ENCODE measurements at places on chromosomes 12 and 14.

DNA sequence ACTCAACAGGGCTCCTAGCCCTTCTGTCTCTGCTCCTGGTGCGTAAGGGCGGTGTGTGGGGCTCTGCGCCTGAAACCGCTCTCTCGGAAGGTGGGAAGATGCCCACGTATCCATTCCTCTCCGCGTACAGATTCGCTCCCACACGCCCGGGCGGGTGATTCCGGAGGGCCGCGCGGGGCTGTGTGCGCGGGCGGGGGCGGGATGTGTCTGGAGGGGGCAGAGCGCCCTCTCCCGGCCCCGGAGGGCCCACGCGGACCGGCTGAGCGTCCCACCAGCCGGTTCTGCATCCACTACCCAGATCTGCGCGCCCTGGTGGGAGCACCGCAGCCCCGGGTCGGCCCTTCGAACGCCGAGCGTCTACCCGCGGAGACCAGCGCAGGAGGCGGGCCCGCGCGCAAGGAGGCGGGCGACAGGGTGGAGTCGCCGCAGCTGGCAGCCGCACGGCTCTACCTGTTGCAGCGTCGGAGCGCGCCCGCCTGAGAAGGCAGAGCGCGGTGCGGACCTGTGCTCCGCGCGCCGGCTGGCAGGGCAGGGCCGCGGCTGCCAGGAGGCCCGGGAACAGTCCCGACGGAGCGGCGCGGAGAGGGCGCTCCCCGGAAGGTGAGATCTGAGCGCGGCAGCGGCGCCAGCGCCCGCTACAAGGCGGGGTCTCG lies 1.4 kb upstream of the KCNK13 start:
- no peak overlapping the region for H3K27ac ChIP-seq
- DNase-seq, result no peak
- no peaks in the 10 kb centered on the region for H3K36me3 ChIP-seq
- H3K4me1 ChIP-seq, result peaks cover 32% of the 10 kb centered on the region
- H3K4me3 ChIP-seq, result peak overlapping the region; percentile 46
- H3K27me3 ChIP-seq, result peaks cover 85% of the 10 kb centered on the region

GRCh38 chr14:96260341-96260821 lies 4.4 kb downstream of the BDKRB1 start:
- H3K27me3 ChIP-seq, result no peaks in the 10 kb centered on the region
- H3K27ac ChIP-seq, result no peak overlapping the region
- H3K36me3 ChIP-seq, result no peaks in the 10 kb centered on the region
- no peaks in the 10 kb centered on the region for H3K4me1 ChIP-seq

GRCh38 chr14:63725786-63726460 lies 1.9 kb downstream of the SGPP1 start:
- no peak overlapping the region for H3K27ac ChIP-seq
- DNase-seq, result no peak
- H3K36me3 ChIP-seq, result no peaks in the 10 kb centered on the region
- no peaks in the 10 kb centered on the region for H3K27me3 ChIP-seq
- peak overlapping the region; percentile 96 for H3K4me3 ChIP-seq
- peaks cover 20% of the 10 kb centered on the region for H3K4me1 ChIP-seq

DNA sequence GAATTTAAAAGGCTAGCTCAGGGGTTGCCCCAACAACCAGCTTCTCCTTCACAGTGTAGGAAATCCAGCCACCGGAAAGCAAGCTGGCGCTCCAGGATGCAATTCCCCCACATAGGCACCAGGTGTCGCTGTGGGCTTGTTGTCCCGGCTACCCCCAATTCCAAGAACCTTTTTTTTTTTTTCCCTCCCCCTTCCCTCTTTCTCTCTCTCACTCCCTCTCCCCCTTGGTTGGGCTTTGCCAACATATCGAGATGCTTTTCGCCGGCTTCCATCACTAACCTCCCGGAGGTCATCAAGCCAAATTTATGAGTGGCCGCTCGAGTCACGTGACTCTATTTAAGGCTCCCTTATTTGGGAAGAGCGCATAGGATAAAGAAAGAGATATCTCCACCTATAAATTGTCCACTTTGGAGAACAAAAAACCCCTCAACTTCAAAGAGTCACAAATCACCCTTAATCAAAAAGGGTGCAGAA lies at the start of gene HOXC5:
HOXC5 (plus strand) TSS at position 424 of the 474 bp plus-strand sequence. CDS start 73 bp downstream, outside the sequence.
- no peak within 1 kb of the TSS for H3K27ac ChIP-seq
- no peaks in the 10 kb centered on the region for H3K36me3 ChIP-seq
- H3K27me3 ChIP-seq, result peaks cover 91% of the 10 kb centered on the region
- DNase-seq, result peak; percentile 79

DNA sequence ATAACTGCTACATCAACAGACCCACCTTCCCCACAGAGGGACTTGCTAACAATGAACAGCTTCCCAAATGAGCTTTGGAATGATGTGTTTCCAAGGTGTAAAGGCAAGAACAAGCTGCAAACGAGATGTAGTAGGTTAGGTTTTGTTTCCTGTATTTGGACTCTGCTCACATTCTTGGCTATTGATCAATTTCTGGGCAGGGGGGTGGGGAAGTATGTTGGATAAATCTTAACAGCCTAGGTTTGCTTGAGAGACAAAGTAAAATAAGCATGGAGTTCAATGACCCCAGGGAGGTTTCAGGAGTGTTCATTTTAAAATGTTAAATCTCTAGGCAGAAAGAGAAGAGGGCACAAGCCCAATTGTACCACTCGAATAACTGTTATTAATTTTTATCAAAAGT lies 146.6 kb downstream of the DPY19L2 start:
- no peaks in the 10 kb centered on the region for H3K36me3 ChIP-seq
- DNase-seq, result no peak
- no peak overlapping the region for H3K27ac ChIP-seq
- no peaks in the 10 kb centered on the region for H3K4me1 ChIP-seq

GRCh38 chr12:48414021-48414420 lies 58.3 kb upstream of the ANP32D start:
- DNase-seq, result no peak
- H3K4me3 ChIP-seq, result no peak overlapping the region
- peaks cover 14% of the 10 kb centered on the region for H3K4me1 ChIP-seq

- H3K27ac ChIP-seq, result no peak overlapping the region
- H3K36me3 ChIP-seq, result no peaks in the 10 kb centered on the region
- H3K27me3 ChIP-seq, result peaks cover 8% of the 10 kb centered on the region
- H3K4me1 ChIP-seq, result no peaks in the 10 kb centered on the region
Observed at GRCh38 chr14:20546877-20547276, 14.0 kb downstream of the RNASE9 start.

DNA sequence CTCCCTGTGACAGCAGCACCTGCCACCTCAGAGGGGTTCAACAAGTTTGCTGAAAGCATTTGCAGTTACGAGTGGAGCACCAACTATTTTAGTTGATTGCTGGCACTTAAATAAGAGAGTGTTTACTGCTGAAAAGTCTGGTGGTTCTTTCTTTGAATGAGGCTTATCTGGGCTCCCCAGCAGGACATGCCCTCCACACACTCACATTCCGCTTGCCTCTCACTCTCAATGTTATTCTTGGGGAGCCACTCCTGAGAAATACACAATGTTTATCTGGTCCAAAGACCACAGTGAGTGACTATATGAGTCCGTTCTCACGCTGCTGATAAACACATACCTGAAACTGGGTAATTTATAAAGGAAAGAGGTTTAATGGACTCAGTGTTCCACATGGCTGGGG lies 31.9 kb downstream of the NT5DC3 start:
- H3K4me3 ChIP-seq, result no peak overlapping the region
- no peak for DNase-seq
- no peak overlapping the region for H3K27ac ChIP-seq
- peaks cover 15% of the 10 kb centered on the region for H3K36me3 ChIP-seq
- no peaks in the 10 kb centered on the region for H3K27me3 ChIP-seq

DNA sequence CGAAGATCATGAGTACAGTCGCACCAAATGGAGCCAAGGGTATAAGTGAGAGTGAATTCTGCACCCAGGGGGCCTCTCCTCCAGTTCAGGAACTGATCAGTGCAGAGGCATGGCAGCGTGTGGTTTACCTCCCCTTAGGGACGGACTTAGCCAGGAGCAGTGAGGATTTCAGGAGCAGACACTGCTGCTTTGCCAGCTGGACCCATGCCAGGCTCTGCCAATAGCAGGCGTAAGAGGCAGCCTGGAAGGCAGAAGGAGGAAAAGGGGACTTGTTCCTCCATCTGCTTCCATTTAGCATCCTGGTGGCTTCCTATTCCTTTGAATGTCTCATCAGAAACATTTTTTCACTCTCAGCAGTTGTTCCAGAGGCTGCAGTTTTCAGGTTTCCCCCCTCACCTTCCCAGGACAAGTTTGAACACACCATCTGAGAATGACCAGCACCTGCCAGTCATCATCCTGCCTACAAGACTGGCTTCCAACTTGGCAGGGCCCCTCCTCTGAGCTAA lies 137.0 kb upstream of the LMNTD1 start:
- H3K4me3 ChIP-seq, result no peak overlapping the region
- no peaks in the 10 kb centered on the region for H3K4me1 ChIP-seq
- DNase-seq, result no peak
- no peaks in the 10 kb centered on the region for H3K27me3 ChIP-seq

DNA sequence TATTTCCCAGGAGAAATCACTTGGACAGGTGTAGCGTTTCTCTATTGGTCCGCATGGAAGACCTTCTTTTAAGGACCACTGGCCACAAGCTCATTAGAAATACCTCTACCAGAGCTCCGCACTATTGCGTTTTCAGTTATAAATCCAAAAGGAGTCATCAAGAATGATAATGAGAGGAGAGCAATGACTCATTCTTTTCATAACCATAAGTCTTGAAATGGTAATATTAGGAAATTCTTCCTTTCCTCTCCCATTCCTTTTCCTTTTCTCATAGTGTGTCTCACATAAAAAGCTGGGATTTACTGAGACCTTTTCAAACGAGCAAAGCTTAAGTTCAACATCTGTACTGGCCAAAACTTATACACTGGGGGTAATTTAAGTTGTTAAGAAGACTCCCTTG lies 215.7 kb downstream of the CPNE8 start:
- no peaks in the 10 kb centered on the region for H3K36me3 ChIP-seq
- H3K27ac ChIP-seq, result no peak overlapping the region
- H3K4me1 ChIP-seq, result no peaks in the 10 kb centered on the region
- no peak overlapping the region for H3K4me3 ChIP-seq

DNA sequence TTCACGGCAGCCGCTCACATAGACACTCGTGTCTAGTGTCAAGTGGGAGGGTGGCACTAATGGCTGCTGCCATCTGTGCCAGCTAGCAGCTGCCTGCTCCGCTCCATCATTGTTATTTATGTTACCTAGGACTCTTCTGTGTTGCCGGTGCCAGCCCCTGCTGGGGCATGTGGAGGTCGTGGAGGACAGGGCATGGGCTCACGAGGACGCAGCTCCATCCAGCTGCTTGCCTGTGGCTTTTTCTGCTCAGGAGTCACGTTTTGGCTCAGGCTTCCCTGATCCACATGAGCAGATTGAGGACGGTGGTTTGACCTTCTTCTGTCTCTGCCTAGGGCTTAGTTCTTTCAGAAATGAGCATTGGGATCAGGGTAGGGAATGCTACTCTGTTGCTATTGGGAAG lies 31.2 kb downstream of the TPCN1 start:
- H3K36me3 ChIP-seq, result peaks cover 33% of the 10 kb centered on the region
- no peak for DNase-seq
- no peaks in the 10 kb centered on the region for H3K27me3 ChIP-seq
- H3K4me1 ChIP-seq, result no peaks in the 10 kb centered on the region
- H3K27ac ChIP-seq, result no peak overlapping the region

DNA sequence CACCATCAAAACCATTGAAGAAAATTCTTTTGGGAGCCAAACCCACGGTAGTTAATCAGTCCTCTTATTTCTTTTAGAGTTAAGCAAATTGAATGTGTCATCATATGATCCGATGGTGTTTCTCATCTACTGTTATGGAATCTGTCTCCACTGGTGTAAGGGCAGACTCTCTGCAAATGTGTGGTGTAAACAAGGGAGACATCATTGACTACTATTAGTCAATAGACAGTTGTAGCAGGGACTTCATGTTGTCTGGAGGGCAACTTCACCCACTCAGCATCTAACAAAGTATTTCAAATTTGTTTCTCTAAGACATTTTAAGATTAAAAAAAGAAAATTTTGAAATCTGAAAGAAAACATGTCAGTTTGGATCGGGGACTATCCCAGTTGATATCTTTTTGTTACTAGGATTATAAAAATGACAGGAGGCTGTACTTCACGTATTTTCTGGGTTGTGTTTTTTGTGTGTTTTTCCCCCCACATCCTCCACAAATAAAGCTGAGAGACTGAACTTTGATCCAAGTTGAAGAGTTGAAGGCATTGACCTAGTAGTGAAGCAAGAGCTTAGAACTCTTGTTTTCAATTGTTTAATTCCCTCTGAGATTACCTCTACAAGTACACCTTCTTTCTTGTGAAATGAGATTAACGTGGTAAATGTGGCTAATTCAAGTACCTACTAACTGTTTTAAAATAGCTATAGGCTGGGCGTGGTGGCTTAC lies 4.0 kb downstream of the GOLGA5 start:
- no peak for DNase-seq
- no peak overlapping the region for H3K27ac ChIP-seq
- peaks cover 32% of the 10 kb centered on the region for H3K36me3 ChIP-seq
- peaks cover 36% of the 10 kb centered on the region for H3K4me1 ChIP-seq
- no peaks in the 10 kb centered on the region for H3K27me3 ChIP-seq
- no peak overlapping the region for H3K4me3 ChIP-seq

- H3K4me3 ChIP-seq, result no peak overlapping the region
- H3K27ac ChIP-seq, result no peak overlapping the region
- no peaks in the 10 kb centered on the region for H3K27me3 ChIP-seq
Observed at GRCh38 chr14:67963960-67964812, 144.6 kb downstream of the RAD51B start.

- DNase-seq, result no peak
- peaks cover 23% of the 10 kb centered on the region for H3K36me3 ChIP-seq
- no peaks in the 10 kb centered on the region for H3K4me1 ChIP-seq
- H3K27me3 ChIP-seq, result no peaks in the 10 kb centered on the region
Observed at GRCh38 chr12:6987956-6988553, 17.3 kb downstream of the EMG1 start.

GRCh38 chr12:127425474-127425873 lies 841.5 kb upstream of the TMEM132C start:
- no peaks in the 10 kb centered on the region for H3K27me3 ChIP-seq
- no peak for DNase-seq
- no peak overlapping the region for H3K27ac ChIP-seq
- no peaks in the 10 kb centered on the region for H3K36me3 ChIP-seq
- no peak overlapping the region for H3K4me3 ChIP-seq

DNA sequence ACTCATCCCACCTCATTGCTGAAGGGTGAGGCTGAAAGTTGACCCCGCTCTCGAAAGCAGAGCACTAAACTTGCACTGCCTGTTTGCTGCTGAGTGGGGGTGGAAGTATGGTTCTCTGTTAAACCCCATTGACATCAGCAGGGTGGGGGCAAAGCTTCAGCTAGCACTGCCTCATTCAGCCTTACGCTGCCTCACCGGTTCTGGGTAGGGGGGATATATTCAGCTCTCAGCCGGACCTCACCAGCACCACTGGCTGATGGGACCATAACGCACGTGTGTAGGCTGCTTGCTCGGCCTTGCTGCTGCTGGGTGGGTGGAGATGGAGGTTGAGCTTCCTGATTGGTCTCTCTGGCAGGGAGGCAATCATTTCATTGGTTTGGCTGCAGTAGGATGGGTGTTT lies 265.7 kb upstream of the RTL1 start:
- no peaks in the 10 kb centered on the region for H3K4me1 ChIP-seq
- H3K4me3 ChIP-seq, result no peak overlapping the region
- no peaks in the 10 kb centered on the region for H3K36me3 ChIP-seq
- no peak overlapping the region for H3K27ac ChIP-seq
- H3K27me3 ChIP-seq, result no peaks in the 10 kb centered on the region
- no peak for DNase-seq

- no peak overlapping the region for H3K4me3 ChIP-seq
- H3K4me1 ChIP-seq, result peaks cover 24% of the 10 kb centered on the region
- H3K36me3 ChIP-seq, result no peaks in the 10 kb centered on the region
- no peak for DNase-seq
Observed at GRCh38 chr14:77128414-77128891, 13.1 kb downstream of the ZDHHC22 start.

Measured in CD4-positive, alpha-beta T cell (primary cell).